Fibroblast of skin of right biceps (primary cell): ENCODE measurements at places on chromosomes 3 and 15.

DNA sequence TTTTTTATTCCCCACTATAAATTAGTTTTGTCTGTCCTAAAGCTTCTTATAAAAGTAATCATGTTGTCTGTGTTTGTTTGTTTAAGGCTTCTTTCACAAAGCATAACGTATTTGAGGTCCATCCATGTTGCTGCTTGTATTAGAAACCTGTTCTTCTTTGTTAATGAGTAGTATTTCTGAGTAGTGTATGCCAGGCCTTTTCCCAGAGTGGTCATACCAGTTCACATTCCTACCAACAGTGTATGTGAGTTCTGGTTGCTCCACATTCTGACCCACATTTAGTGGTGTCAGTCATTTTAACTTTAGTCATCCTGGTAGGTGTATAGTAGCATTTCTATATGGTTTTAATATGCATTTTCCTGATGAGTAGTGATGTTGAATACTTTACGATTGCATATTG, 98.6 kb downstream of the NEO1 start:
- DNase-seq = no peak

- no peak for DNase-seq
Measured at GRCh38 chr3:14179795-14180194, 1.2 kb downstream of the LSM3 start.

- no peak for DNase-seq
Measured at GRCh38 chr15:43106486-43106829, 620 bp upstream of the UBR1 start.

DNA sequence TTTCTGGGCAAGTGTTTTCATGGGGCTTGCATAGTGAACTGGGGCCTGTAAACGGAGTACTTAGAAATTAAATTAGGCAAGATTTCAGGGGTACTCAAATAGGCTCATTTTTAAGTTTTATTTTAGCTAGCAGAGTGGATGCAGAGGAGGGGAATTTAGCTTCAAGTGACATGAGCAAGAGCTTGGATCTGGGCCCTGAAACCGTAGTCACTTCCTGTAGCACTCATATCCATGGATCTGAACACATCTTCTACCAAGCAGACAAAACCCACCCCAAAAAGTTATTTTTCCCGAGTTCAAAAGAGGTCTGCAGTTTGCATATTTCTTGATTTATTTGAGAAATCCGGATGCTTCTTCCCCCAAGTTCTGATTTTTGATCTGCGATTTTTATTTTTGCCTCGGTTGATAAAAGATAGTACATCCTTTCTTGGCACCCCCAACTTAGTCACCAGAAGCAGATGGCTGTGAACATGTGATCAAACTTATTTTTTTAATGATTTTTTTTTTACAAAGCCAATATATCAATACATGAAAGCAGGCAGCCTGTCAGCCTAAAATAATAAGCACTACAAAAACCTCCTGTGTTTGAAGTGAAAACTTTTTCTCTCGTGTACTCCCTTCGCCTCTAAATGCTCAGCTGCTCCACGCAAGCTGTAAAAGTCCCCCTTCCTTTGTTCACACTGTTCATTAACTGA, 36.6 kb upstream of the STT3B start:
- DNase-seq = peak; percentile 55

GRCh38 chr15:88484682-88485331, 17.3 kb downstream of the MRPS11 start:
- peak; percentile 30 for DNase-seq

DNA sequence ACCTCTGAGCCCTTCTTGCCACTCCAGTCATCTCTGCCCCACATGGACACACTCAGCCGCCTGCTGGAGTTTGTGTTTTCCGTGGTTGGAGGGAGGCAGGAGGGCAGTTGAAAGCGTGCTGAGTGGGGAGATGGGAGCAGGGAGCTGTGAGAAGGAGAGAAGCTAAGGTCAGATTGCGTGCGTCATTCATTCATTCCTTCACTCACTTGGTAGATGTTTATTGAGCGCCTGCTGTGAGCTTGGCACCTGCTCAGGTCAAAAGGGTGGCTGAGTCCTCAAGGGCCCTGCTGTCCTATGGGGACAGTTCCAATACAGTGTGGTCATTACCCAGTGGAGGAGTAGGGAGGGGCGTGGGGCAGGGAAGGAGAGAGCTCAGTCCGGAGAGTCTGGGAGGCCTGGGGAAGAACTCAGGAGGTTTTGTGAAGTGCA, 23.5 kb downstream of the LIMD1 start:
- no peak for DNase-seq

GRCh38 chr3:190840146-190840545, 22.3 kb downstream of the GMNC start:
- DNase-seq = no peak

DNA sequence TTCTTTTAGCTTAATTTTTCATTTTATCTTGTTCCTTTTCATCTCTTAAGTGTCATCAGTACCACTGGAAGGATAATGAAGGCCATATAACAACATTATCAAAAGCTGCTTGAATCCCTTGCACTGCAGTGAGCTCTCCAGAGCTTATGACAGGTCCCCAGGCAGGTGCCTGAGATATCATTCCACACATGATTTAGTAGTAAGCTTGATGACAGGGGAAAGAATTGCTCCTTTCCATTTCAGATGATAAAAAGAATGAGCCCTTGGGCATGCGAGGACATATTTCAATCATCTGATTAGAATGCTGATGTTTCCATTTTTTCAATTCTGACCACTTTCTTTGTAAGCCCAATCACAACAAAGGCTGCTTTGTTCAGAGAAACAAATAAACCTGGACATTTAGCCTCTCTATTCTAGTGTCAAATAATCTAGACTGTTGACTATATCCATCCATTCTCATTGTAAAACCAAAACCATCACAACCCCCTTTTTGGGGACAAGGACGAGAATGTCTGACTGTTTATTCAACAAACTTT, 567.8 kb downstream of the IGSF11 start:
- DNase-seq = no peak

DNA sequence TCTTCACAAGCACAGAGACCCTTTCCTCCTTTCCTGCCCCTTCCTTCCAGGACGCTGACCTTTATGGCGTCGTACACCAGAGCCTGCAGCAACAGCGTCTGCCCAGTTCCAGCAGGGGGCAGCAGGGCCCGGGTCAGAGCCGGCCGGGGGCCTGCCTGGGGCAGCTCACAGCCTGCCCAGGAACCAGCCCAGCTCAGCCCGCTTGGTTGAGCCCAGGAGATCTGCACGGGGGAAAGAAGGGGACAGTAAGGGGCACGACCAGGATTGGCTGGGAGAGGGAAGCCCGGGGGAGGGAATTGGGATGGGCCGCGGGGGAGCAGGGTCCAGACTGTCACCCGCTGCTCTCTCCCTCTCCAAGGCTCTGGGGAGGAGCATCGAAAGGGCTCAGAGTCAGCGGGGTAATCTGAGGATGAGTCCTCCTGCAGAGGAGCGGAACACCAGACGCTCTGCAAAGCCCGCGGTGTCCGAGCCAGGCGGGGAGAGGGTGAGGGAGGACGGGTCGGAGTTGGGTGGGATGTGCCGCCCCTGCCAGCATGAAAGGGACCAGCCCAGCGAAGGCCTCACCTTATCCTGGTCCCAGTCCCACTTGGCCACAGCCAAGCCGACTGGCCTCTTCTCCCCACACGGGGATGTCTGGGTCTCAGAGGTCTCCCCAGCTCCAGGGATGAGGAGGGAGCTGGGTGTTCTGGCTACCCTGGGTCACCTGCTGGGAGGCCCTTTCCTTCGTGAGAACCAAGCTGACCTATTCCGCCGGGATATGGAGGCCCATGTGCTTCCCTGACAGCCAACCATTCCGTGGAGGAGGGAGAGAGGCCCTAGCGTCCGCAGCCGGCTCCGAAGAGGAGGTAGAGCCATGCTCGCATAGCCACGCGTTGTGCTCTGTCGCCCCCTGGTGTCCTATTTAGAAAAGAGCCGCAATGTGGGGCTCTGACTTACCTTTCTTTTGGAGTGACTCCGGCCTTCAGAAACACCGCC, 7.4 kb upstream of the IGDCC3 start:
- peak; percentile 79 for DNase-seq

DNA sequence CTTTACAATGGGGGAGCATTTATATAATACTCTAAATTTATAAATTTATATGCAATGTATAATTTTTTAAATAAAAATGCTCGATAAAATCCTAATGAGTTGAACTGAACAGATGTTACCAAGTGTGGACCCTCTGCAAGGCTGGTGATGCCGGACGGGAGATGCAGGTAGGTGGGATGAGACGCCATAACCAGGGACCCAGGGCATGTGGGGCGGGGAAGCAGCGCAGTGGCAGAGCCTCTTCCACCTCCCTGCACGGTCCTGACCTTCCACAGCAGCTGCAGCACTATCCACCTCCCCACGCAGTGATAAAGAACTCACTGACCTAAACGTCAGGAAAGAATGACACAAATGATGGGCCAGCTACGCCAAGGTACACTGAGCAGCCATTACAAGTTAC, 12.8 kb downstream of the PCSK6 start:
- no peak for DNase-seq

DNA sequence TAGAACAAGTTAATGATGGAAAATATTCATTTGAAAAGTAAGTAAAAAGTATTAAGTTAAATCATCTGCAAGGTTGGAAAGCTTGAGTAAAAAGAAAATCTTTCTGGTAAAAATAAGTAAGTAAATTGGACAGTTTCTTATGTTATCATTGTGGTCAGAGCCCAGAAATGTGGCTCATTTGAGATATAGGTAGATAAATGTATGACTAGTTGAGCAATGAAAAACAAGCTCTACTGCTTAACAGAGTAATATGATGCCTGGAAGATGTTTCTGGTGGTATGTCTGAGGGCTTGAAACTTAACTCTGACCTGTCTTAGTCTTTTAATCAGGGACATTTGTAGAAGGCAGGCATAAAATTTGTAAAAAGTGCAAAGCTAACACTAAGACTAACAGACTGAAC, 444.0 kb downstream of the MFSD1 start:
- DNase-seq = peak; percentile 40

DNA sequence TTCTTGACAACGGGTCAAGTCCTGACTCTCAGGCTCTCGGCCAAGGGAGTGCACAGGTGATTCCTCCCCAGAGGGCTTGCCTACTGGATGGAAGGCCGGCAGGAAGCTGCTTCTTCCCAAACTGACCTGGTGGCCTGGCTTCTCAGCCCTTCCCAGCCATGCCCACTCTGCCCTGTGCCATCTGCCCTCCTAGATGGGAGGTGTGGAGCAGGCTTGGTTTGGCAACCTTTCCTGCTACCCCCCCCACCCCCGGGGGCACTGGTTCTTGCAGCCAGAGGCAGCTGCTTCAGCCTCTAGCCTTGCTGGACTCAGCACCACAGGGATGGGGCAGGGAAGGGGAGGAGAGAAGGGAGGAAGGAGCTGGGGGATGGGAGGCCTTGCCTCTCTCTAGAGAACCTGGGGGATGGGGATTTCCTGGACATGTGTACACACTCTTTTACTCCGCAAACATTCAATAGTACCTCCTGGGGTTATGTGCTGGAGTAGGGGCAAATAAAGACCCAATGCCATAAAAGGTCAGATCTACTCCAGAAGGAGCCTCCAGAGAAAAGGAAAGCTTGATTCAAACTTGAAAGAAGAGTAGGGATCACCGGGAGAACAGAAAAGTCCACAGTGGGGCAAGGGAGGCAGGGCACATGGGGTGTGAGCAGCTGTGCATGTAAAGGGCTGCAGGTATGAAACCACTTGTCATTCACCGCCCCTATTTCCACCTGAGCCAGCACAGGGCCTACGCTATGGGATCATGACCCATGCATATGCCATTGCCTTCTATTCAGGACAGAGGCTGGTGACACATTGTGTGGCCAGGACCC, 4.2 kb upstream of the DAPK2 start:
- peak; percentile 9 for DNase-seq
